Uterus (tissue), 4 donors: ENCODE measurements at places on chromosomes 3 and 15.
A peak's percentile ranks its signal among the peaks of the same experiment; 100 is the strongest.

DNA sequence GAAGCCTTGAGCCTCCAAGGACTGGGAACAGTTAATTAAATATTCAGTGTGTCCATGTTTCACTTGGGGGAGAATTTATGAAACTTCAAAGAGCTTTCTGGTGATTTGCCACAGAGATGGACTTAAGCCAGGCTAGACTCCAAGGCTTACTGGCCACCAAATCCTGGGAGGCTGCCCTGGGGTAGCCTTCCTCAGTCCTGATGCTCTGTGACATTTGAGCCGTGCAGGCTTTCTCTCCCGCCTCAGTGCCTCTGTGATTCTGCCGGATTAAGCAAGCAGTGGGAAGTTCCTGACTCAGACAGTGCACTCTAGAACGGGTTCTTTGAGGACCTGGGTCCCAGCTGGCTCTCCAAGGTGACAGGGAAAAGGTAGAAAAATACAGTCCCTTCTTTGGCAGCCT, 314.7 kb upstream of the ICE2 start:
- DNase-seq = no peak

GRCh38 chr3:191982481-191982880, 521.5 kb downstream of the PYDC2 start:
- no peak for DNase-seq

DNA sequence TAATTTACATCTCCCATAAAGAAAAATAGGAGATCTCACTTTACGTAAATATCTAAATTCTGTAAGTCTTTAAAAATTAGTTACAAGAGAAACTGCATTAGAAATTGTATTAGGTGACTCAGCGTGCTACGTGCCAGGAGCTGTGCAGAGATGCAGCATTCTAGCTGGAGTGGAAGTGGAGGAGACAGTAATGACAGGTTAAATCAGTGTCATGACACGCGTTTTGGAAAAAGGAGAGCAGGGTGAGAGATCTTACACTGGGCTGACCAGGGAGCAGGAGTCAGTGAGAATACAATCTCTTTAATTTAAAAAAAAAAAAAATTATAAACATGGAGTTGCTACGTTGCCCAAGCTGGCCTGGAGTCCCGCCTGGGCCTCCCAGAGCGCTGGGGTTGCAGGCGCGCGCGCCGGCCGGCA, 635 bp downstream of the TUBGCP5 start:
- DNase-seq = no peak

DNA sequence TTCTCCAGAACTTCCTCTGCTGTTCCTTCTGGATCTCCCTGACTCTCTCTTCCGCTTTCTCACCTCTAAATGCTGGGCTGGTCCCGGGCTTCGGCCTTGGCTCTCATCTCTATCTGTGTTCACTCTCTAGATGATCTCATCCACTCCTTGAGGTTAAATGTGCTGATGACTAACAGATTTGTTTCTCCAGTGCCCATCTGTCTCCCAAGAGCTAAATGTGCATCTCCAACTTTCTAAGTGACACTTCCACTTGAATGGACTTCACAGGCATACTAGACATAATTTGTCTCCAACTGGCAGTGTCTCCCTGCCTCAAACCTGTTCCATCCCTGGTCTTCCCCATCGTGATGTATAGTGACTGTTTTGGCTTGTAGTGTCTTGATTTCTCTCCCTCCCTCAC, 95.3 kb downstream of the ITPR1 start:
- peak; percentile 76 for DNase-seq

DNA sequence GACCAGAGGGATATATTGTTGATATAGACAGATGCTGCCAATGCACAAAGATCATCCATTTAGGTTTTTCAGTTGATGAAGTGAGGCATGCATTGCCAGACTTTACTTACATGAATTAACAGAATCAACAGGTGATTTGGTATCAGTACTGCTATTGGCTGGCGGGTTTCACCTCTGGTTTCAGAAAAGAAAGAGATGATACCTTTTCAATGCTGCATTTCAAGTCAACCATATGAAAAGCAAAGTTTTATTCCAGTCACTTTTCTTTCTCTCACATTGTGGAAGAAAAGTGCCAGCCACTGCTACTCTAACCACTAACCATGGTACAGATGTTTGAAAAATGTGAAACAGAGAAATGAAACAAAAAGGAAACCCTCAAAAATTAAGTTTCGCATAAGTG, 289.1 kb downstream of the TIGIT start:
- DNase-seq = no peak

DNA sequence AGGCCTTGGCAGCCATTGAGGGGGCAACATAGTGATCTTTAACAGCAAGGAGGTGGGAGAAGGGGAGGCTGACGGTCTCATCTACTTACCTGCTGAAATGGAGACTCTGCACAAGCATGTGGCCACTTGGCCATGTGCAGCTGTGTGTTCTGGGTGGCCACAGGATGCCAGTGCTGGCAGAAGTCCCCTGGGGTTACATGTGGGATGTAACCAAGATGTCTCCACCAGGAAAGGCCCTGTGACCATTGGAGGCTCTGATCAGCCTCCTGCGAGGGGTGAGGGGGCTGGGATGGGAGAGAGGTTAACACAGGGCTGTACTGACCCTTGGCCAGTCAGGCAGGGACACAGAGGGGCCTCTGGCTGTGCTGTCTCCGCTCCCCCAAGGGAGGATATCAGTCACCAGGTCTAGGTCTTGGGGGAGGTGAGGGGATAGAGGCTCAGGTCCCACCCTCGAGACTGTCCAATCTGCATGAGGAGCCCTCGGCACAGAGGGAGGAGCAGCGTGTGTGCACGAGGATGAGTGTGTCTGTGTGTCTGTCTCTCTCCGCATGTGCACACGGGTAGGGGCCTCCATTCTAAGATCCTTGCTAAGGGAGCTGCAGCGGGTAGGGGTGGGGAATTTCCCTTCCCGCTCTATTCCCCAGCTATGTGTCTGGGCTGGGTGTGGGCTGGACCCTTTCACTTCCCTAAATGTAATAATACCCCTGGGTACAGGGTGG, 19.5 kb downstream of the PRKCD start:
- no peak for DNase-seq

DNA sequence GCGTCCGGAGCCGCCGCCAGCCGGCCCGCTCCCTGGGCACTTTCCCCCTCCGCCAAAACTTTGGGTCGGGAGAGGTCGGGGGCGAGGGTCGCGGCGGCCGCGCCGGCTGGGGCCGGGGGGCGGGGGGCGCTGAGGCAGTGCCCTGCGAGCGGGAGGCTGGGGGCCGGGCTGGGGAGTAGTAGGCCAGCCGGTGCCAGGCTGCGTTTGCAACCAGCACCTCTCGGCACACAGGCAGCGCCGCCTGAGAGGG, 452 bp downstream of the BBX start:
- no peak for DNase-seq

GRCh38 chr15:77706482-77707244, 74.0 kb upstream of the LINGO1 start:
- DNase-seq = no peak

- no peak for DNase-seq
Observed at GRCh38 chr15:79340315-79340602, 29.3 kb downstream of the TMED3 start.

DNA sequence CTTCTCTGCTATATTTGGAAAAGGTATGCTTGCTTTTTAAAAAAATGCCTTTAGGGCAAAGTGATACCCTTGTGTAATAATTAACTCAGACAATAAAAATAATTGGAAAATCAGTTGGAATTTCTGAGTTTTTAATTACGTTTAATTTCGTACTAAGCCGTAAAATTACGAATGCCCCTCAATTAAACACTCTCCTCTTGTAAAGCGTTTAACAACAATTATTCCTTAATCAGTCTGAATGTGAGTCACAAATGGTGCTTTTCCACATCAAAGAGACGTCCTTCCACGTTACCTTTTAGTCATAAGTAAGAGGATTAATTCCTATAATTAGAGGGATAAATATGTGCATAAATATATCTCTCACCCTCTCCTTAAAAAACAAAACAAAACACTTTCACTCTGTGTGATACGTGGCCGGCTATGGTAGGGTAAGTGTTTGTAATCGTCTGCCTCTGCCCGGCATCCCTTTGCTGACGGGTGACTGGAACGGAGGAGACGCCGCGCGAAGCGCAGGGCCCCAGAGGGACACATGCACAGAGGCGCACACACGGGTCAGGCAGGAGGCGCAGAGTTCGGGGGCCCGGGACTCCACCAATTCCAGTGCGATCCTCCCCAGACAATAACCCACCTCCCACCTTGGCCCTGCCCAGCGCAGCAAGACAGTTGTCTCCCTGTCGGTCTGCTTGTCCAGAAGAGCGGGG, 9.7 kb upstream of the MEIS2 start:
- DNase-seq = peak; percentile 65

DNA sequence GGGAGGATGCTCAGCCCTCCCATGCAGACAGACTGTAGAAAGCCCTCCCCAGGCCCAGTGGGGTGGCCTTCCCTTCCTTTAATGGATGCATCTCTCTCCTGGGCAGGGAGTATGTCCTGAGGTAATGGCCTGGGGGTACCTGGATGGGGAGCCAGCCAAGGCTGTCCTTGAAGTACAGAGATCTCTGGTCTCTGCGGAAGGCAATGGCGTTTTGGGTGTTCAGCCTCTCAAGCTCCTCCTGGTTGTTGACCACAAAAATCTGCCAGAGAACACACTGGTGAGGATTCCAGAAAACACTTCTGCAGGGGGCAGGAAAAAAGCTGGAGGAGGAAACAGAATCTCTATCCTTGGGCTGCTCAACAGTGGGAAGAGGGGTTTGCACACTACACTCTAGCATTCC, 28.9 kb downstream of the EAF1 start:
- no peak for DNase-seq

DNA sequence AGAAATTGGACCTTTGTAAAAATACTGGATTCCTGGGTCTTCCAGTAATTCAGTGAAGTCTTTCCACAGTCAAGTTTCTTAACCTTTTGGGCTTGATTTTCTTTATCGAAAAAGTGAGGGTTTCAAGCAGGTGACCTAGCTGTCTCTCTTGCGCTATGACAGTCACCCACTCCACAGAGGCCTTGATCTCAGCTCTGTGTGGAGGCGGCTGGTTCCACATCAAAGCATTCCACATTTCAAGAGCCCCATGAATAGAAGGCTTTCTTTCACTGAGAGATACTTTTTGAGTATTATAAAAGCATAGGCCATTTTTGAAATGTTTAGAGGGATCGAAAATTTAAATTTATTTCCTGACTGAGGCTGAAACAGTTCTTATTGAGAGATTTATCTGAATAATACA, 43.9 kb downstream of the GABRA5 start:
- DNase-seq = no peak

DNA sequence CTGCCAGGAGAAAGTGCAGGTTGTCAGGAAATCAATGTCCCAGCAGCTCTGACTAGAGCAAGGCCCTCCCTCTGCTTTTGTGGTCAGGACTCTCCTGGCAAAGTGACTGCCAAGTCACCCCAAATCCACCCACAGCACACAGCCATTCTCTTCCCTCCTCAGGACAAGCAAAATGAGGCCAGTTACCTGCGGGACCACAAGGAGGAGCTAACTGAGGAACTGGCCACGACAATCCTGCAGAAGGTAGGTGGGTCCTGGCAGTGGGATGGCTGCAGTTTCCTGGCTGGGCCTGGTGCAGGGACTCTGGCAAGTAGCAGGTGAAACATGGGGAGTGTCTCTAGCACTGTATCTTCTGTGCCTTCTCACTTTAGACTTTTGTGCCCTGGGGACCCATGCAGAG, 142.5 kb upstream of the EIF1B start:
- no peak for DNase-seq

DNA sequence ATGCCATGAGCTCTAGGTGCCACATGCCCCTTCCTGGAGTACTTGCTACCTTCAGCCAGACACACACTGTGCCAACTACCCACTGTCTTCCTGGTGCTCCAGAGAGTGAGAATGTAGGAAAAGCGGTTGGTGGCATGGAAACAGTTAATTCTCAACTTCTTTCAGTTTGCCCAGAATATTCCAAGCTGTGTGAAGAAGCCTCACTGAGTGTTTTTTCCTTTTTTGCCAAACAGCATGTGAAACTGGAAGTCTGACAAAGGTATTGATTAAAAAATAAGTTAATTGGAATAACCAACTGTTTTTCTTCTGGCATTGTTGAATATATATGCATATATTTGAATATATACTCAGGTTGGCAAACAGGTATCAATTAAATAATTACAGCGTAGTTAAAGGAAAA, 52.8 kb downstream of the LRRC3B start:
- DNase-seq = no peak

DNA sequence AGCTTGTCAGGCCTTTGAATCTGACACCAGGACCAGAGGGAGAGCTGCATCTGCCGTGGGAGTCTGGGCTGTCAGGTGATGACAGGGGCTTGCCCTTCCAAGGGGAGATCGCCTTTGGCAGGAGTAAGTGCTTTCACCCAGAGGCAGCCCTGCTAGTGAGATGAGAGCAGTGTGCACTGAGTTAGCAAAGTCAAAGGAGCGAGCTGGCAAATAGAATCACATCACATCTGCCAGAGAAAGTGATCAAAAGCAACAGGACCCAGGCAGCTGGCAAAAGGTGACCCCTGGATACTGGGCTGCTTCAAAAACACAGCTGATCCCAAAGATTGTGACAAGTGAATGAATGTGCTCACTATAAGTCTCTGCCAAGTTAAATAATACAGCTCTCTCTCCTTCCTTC, 36.1 kb upstream of the PYDC2 start:
- no peak for DNase-seq

DNA sequence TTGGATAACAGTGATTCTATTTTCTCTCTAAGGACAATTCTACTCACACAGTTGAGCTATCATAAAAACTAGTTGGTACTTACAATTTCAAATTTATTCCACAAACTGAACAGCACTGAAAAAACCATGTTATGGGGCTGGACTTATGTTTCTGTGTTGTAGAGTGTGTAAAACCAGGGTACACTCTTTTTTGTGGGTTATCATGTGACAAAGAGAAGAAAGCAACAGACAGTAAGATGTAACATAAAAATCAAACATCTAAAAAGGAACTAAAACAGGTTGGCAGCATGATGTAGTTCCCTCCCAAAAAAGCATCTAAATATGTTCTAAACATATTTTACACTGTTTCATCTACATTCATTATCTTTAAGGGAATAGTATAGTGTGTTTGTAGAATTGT, 757.9 kb downstream of the ROBO1 start:
- no peak for DNase-seq

- DNase-seq = no peak
Observed at GRCh38 chr3:197728487-197728886, 8.2 kb downstream of the RUBCN start.

DNA sequence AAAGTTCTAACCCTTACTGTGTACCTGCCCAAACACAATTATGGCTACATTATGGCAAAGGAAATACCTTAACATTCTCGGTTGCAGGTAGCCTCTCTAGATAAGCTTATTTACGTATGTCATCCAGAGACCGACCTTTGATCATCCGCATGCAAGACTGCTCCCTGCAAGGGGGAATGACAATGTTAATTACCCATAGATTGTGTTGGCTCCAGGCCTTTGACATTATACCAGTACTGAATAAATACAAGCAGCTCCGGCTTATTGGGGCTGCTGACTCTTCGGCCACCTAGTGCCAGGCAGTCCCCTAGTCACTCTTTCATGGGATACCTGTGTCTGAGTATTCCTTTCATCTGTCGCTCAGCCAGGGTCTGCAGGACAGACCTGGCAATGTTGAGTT, 223.5 kb downstream of the DTWD1 start:
- DNase-seq = no peak

GRCh38 chr3:193134856-193135255, 106.2 kb upstream of the PLAAT1 start:
- DNase-seq = no peak

- no peak for DNase-seq
Observed at GRCh38 chr3:59115364-59116232, 65.8 kb upstream of the CFAP20DC start.
